ENCODE measurements at places on chromosomes 5 and 9.

DNA sequence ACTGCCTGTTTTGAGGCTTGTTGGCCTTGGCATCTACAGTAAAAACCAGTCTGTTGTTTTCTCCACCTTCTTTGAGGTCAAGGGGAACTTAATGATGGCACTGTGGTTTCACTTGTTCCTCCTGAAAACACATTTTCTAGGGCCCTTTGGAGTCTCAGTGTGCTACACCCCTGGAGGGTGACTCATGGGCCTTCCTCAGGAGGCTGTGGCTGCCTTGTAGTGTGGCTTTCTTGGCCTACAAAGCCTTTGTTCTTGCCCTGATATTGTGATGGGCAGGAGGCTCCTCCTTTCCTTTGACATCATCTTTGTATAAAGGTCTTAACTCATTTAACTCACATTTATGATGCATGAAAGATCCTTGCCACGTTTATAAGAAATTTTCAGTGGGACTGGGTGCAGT is 56.3 kb upstream of the GPBP1 start:
- DNase-seq, result no peak

GRCh38 chr9:115674091-115674490 is 479.5 kb upstream of the PAPPA start:
- DNase-seq, result no peak

GRCh38 chr5:7673658-7674057 is 177.3 kb downstream of the CFAP90 start:
- no peak for DNase-seq

- no peak for DNase-seq
Observed at GRCh38 chr5:133155326-133155969, 103.6 kb downstream of the HSPA4 start.

DNA sequence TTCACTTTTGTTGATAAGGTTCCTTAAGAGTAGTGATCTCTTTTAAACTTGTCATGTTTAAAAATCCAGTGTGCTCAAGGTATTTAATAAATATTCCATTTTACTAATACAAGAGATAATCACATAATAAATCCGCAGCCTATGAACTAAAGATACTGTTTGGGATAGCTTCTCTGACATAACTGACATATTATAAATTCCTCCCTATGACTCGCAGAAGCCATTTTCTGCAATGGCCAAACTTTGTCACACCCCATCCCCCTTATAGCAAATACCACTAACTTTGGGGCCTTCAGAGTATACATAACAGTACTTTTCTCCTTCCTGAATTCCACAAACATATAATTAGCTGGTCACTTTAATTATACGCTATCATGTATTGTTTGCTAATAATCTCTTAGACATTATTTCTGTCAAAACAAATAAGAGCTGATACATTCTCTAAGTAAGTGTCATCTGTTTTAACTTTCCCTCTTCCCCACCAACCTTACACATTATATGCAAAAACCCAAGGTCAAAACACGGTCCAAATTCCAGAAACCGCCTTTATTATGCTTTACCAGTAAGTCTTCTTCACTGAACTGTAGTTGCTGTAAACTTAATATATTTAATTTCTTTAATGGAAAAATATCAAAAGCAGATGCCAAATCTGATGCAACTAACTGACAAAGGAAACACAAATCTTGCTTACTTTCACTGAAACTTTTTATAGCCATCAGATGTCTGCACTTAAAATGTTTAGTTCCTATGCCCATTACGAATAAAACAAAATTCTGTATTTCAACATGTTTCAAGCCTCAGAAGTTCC is 971 bp downstream of the TMEM267 start:
- peak; percentile 83 for DNase-seq

- DNase-seq, result no peak
Observed at GRCh38 chr5:20166456-20166855, 178.5 kb upstream of the CDH18 start.

DNA sequence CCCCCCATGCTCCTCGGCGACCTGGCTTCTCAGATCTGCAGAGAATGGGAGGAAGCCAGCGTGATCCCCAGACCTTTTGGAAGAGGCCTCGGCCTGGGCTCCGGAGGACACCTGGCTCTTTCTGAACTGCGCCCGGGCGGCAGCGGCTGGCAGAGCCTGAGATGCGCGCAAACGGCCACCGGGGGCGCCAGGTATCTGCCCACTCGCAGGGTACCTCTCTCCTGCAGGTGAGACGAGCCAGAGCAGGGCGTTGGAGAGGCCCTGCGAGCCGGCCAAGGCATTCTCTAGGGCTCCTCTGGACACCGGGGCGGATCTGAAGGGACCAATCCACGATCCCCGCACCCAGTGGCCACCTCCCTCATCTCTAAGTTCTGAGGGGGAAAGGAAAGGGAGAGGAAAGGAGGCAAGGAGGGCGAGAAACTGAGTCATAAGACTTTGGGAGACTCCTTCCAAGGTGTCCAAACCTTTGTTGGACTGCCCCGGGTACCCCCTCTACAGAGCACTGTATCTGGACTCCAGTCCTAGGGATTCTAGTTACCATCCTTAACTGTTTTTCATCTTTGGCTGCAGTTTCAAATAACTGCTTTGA is 55.0 kb upstream of the SLC46A2 start:
- no peak for DNase-seq

DNA sequence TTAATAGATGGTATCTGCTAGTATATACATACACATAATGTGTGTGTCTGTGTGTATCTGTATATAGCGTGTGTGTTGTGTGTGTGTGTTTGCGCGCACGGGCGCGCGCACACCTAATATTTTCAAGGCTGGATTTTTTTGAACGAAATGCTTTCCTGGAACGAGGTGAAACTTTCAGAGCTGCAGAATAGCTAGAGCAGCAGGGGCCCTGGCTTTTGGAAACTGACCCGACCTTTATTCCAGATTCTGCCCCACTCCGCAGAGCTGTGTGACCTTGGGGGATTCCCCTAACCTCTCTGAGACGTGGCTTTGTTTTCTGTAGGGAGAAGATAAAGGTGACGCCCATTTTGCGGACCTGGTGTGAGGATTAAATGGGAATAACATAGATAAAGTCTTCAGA is 757 bp downstream of the FXN start:
- no peak for DNase-seq

- no peak for DNase-seq
Observed at GRCh38 chr9:112654282-112654681, 63.6 kb downstream of the INIP start.

GRCh38 chr9:68755752-68756151 is 50.7 kb downstream of the PIP5K1B start:
- DNase-seq, result no peak

GRCh38 chr9:136002881-136003280 is 41.7 kb upstream of the UBAC1 start:
- DNase-seq, result no peak

GRCh38 chr5:79189439-79190234 is 46.3 kb upstream of the JMY start:
- no peak for DNase-seq

- peak; percentile 88 for DNase-seq
Observed at GRCh38 chr5:89816038-89816437, 593.5 kb downstream of the CETN3 start.

GRCh38 chr5:69230181-69230580 is 4.5 kb upstream of the CDK7 start:
- no peak for DNase-seq

GRCh38 chr9:98978231-98978681 is 34.5 kb downstream of the COL15A1 start:
- DNase-seq, result no peak

- no peak for DNase-seq
Observed at GRCh38 chr5:174292348-174292747, 246.8 kb downstream of the NSG2 start.

DNA sequence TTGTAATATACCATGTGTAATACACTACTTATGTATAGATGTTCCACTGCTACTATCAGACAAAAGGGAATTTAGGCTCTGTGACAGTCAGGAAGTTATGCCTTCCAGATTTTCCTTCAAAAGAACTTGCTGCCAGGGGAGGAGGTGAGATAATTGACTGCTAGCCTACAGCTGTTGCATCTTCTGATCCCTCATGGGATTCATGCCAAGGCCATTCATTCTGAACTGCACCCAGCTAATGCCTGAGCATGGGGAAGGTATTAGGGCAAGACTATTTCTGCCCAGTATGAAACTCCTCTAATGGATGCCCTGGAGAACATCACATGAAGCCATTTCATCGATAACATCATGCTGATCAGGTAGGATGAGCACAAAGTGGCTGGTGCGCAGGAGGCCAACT is 746.5 kb upstream of the ZNF608 start:
- DNase-seq, result no peak

- DNase-seq, result peak; percentile 96
Observed at GRCh38 chr5:140240987-140241706, 61.8 kb downstream of the PFDN1 start.

- peak; percentile 98 for DNase-seq
Observed at GRCh38 chr9:127519301-127520166, 68.2 kb downstream of the LRSAM1 start.

GRCh38 chr5:10506535-10506934 is 57.3 kb upstream of the ANKRD33B start:
- no peak for DNase-seq

GRCh38 chr5:169467041-169467771 is 116.4 kb upstream of the SPDL1 start:
- no peak for DNase-seq

DNA sequence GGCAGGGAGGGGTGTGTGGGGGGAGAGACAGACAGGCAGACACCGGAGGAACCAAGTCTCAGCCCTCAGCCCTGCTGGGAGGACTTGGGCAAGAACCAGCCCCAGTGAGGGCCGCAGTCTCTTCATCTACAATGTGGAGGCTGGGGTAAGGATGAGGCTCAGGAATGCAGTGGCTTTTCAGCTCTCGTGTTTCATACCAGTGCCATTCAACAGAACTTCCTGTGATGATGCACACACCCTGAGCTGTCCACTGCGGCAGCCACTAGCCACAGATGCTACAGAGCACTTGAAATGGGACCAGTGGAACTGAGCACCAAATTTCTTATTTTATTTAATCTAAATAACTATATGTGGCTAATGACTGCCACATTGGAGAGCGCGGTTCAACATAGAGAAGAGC is 10.7 kb downstream of the CAMK2A start:
- peak; percentile 88 for DNase-seq

DNA sequence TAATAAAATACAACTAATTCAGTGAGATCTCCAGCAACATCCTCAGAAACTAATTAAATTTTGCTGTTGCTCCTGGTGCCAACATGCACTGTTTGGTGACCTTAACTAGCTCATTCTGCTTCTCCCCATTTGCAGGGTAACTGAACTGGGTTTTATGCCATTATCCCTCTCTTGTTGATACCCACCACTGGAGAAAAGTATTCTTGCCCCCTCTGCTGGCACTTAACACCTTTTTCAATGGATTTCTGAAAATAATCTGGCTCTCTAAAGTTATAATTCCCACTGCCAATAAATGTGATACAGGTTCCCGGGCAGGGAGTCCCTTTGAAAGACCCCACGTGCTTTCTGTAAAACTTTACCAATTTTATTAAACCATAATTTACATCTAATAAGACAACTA is 394.3 kb downstream of the OSTF1 start:
- no peak for DNase-seq

GRCh38 chr5:72234265-72234700 is 85.8 kb downstream of the MRPS27 start:
- peak; percentile 89 for DNase-seq

DNA sequence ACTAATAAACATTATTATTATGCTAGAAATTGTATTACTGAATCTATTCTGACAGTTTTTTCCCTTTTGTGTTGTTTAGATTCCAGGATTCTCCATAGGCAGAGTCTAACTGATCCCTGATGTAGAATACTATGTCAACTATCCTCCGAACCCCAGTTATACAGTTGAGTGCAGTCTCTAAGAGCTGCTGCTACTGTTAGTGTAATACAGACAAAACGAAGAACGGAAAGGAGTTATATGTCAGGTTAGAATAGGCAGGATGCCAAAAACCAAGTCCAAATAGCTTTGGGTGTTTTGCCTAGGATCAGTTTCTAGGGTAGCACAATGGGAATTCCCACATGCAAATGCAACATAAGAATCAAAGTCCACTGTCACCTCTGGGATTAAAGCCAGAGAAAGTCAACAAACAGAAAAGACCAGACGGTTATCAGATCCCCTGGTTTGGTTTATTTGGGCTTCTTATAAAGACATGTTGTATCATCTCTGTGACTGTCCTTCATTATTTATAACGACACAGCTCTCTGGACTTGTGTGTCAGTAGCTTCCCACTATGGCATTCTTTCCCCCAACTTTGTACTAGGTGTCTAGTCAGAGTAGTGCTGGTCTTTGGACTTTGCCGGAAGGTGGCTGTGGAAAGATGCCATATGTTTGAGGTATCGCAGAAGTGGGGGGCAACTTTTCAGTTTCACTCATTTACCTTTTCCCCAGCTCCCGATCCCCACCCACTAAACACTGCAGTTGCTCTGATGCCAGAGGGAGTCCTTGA is 14.9 kb upstream of the TMEM38B start:
- no peak for DNase-seq

DNA sequence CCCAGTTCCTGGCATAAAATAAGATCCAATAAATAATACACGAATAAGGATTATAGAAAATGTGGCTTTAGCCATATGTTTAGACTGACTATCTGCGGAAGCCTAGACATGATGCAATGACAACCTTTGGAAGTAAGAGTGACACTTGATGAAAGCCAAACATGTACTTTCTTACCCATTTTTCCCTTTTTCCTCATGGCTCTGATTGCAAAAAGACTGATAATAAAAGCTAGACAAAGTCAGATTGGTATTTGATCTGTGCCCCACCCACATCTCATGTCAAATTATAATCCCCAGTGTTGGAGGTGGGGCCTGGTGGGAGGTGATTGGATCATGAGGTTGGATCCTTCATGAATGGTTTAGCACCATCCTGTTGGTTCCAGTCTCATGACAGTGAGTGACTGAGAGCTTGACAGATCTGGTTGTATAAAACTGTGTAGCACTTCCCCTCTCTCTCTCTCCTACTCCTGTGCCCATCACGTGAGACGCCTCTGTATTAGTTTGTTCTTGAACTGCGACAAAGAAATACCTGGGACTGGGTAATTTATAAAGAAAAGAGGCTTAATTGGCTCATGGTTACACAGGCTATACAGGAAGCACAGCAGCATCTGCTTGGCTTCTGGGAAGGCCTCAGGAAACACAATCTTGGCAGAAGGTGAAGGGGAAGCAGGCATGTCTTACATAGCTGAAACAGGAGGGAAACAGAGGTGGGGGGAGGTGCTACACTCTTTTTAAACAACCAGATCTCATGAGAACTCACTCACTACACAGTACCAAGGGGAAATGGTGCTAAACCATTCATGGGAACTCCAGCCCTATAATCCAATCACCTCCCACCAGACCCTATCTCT is 243.4 kb upstream of the PIK3R1 start:
- no peak for DNase-seq

- no peak for DNase-seq
Observed at GRCh38 chr9:96177005-96177718, 124.8 kb downstream of the HSD17B3 start.

DNA sequence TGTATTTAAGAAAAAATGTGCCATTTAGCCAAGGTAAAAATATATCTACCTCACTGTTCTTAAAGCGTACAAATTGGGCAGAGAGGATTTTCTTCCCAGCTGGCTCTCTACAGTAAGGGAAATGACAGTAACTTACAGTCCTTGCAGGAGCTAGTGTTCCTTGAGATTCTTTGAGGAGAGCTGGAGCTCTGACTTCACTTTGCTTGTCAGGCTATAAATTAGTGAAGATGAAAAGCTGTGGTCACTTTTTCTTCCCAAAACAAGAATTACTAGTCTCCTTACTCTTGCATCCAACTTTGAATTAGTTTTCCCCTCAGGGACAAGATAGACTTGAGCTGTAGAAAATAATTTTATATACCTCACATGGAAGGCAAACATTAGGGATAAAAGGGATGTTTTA is 129.9 kb downstream of the ZSWIM6 start:
- peak; percentile 24 for DNase-seq
